Suppressor macrophage (primary cell): ENCODE measurements at places on chromosomes 12 and 14.
A peak's percentile ranks its signal among the peaks of the same experiment; 100 is the strongest.

DNA sequence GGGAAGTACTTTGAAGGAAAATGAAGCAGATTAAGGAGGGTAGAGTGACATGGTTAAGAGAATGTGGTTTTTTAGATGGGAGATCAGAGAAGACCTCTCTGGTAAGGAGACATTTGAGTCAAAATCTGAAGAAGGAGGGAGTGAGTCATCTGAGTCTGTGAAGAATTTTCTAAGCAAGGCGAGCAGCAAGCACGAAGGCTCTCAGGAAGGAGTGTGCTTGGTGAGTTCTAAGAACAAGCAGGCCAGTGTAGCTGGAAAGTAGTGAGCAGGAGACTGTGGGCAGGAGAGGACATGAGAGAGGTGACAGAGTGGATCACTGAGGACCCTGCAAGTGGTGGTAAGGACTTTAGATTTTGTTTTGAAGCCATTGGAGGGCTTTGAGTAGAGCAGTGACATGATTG, 76.3 kb upstream of the FUT8 start:
- DNase-seq, result no peak

- no peak for DNase-seq
Observed at GRCh38 chr14:60933920-60934655, 46.8 kb downstream of the TRMT5 start.

- no peak for DNase-seq
Observed at GRCh38 chr12:20695232-20695631, at the start of gene SLCO1C1. Gene SLCO1C1 (plus strand): TSS chr12:20695332. CDS start chr12:20699577, 4,245 bp downstream.

GRCh38 chr14:93132472-93133065, 16.8 kb upstream of the ITPK1 start:
- peak; percentile 70 for DNase-seq

- DNase-seq, result no peak
Observed at GRCh38 chr12:53684654-53685220, 8.9 kb upstream of the ATP5MC2 start.

GRCh38 chr12:98121963-98122362, 393.4 kb upstream of the TMPO start:
- DNase-seq, result no peak

DNA sequence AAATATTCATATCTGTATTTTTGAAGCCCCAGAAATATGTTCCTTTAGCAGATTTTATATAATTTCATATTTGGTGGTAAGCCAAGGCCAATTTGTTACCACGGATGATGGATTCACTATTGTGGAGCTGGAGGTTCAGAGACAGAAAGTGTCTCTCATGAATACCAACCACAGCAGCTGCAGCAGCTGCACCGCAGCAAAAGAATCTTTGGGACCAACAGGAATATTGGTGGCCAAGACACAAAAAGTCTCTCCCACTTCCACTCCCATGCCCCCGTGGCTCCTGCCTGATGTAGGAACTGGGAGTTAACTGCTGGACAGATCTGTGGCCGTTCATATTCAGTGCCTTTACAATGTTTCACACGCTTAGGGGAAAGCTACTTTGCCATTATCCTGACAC, 155.3 kb downstream of the ADAMTS20 start:
- no peak for DNase-seq

- DNase-seq, result no peak
Observed at GRCh38 chr12:46147144-46147543, 121.7 kb downstream of the SLC38A1 start.

- DNase-seq, result peak; percentile 65
Observed at GRCh38 chr14:75066691-75067090, 2.8 kb upstream of the ZC2HC1C start.

- peak; percentile 85 for DNase-seq
Observed at GRCh38 chr12:93785249-93786010, 108.3 kb downstream of the CRADD start.

DNA sequence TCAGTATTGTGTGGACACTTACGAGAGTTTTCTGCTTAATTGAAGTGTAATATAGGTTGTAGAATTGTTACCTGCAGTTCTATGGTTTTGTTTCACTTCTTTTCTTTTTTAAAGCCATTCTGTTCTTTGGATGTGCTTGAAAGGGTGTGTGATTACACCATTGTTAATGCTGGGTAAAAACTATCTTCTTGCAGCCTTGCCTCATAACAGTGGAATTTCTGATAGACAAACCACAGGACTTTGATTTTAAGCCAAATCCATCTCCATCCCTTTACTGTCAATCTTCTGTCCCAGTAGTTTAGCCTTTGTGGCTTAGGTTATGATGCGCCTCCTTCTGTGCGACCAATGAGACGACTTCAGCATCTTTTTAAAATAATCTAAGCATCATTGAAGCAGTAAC, 182.3 kb downstream of the PELI2 start:
- DNase-seq, result no peak

DNA sequence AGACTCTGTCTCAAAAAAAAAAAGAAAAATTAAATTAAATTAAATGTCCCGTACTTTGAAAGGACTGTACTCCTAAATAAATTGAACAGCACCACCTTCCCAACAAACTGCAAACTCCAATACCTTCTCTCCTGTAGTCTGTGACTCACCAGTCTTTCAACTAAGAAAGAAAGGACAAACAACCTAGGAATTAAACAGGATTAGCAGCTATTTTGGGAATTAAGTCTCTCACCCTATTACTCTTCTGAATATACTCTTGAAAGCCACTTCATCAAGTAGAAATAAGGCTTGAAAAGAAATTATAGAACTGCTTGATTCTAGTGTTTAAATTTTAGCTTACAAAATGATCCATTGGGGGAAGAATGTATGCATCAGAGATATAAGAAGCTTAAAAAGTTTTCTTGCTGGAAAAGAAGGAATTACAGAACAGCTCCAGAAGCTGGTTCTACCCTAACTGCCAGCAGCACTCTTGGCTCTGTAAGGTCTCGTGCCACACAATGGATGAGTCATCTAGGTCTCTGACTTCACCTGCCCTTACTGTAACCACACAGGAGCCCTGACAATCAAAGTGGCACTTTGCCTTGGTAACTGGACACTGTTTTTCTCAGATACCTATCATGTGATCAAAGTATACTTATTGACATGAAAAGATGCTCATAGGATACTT, 57.0 kb upstream of the CERS5 start:
- DNase-seq, result no peak

DNA sequence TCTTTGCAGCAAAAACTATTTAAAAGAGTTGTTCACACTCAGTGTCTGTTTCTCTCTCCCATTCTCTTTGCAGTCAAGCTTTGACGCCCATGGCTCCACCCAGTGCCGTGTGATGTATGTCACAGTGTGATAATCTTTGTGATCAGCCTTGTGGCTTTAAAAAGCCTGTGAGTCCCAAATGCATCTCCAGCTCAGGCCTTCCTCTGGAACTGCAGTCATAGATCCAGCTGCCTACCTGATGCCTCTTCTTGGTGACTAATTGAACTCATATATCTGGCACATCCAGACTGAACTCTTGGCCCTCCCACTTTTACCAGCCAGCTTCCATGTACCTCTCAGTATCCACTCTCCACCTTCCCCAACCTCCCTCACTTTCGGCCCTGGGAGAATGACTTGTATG, 182.8 kb upstream of the ARHGAP5 start:
- no peak for DNase-seq

DNA sequence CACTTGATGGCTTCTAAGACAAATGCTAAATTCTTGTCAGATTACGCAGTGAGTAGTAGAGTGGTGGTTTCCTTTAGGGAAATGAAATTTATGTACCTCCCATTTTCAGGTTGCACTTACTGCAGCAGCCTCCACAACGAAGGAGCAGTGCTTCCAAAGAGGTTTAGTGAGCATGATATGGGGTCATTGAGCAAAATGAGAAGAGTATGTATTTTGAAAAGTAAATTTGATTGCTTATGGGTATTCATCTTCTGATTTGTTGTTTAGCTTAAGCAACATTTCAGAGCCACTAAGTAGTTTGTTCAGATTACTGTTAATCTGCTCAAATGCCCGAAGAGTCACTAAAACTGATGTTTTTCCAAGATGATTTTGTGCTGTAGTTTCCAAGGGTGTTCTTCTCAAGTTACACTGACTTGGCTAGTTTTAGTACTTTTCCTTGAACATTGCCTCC, 493.6 kb downstream of the PCNX1 start:
- peak; percentile 18 for DNase-seq

DNA sequence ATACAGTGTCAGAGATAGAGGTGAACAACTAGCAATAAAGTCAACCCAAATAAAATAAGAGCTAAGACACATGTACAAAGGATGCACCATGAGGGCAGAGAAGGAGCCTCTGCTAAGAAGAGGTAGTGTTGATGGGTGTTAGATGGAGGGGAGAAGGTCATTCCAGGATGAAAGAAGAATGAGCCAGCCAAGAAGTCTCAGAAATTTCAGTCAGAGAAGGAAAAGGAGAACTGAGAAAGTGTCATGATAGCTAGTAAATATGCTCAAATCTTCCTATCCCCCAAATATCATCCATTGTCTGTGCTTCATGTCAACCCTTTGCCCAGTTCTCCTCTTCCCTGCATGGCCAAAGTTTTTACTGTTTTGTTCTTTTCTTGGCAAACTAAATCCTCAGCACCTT, 225.2 kb upstream of the BTG1 start:
- no peak for DNase-seq

DNA sequence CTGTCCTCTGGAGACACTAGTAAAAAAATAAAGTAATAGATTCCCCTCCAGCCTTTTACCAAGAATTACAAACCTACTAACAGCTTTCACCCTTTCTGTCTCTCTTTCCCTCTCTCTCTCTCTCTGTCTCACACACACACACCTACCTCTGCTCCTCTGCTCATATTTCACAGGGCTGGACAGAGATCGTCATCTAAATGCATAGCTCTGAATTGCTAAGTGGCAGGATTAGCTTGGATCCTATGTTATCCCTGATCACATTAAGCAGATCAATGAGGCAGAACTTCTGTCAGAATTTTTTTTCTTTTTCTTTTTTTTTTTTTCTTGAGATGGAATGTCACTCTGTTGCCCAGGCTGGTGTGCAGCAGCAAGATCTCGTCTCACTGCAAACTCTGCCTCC, 22.9 kb downstream of the VCPKMT start:
- DNase-seq, result no peak

GRCh38 chr14:101040538-101041442, 137.3 kb upstream of the RTL1 start:
- no peak for DNase-seq

GRCh38 chr12:82319276-82319675, 38.9 kb downstream of the CCDC59 start:
- no peak for DNase-seq

DNA sequence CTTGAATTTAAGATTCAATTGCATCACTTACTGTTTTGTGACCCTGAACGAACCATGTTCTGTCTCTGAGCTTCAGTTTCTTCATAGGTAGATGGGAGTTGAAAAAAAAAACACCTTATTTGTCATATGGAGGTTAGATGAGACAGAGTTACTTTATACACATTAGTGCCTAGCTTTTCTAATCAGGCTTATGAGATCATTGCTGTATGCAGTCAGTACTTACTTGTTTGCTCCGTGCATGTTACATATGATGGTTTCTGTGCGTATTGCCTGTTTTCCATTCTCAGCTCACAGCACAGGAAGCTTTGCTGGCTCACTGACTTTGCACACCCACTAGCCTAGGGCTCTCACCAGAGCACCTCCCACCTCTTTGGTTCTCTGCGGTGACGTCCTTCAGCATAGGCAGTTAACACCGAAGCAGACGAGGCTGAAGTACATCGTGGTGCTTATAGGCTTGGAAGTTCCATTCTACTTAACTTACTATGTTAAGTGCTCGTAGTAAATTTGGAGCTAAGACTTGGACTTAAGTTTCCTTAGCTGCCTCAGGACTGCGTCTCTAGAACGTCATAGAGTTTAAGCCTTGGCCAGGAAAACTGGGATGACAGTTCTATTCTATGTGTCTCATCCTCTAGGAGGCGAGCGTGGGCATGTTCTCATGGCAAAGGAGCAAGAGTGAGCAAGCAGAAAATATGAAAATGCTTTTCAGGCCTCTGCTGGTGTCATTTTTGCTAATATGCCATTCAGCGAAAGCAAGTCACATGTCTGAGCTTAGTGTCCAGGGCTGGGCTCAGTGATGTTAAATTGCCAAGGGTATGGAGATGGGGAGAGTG, 57.3 kb downstream of the NRXN3 start:
- DNase-seq, result no peak

- no peak for DNase-seq
Observed at GRCh38 chr12:91273560-91273959, 90.9 kb upstream of the DCN start.

DNA sequence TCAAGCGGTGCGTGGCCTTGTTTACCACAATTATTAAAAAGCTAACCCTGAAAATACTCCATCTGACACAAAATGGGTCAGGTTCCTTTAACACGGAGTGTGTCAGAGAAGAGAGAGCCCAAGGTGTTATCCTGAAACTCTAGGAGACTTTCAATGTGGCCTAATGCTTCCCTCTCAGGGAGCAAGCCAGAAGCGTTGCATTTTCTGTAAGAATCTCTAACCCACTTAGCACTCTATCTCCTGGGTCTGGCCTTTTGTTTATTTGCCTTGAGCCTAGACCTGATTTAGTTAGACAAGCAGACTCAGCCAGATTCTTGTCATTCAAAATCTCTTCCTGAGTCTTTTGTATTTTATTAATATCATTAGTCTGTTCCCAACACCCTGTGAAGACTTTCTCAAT, 184.0 kb upstream of the SYT1 start:
- DNase-seq, result no peak

DNA sequence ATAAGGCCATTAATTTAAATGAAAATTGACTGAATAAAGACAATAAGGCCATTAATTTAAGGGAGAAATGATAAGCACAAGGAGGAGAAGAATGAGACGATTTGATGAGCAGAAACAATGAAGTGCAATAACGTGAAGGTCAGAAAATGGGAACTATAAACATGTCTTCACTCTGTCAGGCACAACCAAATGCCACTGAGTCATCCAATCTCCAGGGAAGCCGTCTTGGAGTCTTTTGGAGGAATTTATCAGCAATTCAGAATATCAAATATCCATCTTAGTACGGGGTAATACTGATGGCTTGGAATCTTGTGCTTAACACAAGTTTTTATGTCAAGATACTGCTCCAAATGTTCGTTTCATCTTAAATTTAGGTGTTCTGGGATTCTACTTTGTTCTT, 159.9 kb downstream of the CAPZA3 start:
- no peak for DNase-seq

DNA sequence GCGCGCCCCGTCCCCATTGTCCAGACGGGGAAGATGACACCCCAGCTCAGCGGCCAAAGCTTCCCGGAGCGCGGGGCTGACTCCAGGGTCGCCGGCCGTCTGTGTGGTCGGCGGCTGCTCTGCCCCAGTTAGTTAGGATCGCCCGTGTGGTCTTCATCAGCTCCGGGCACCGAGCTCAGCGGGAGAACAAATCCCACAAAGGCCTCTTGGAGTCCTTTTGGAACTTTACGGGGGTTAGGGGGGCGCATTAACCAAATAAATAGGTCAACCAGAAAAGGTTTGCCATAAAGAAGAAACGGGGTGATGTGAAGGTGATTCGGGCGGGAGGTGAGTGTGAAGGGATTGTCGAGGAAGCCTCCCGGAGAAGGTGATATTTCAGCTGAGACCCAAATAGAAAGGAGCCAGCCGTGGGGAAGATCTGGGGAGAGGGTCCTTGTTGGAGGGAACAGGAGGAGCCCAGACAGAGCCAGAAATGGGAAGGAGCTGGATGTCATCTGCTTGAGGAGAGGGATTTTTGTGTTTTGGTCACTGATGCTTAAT, 697 bp downstream of the ATP6V0A2 start:
- peak; percentile 18 for DNase-seq
